Parietal lobe (tissue), 2 donors: ENCODE measurements at places on chromosomes 7 and 10. TPM values are rescaled to one million over a fixed set of nuclear protein-coding genes. Genes with fewer than 3 reads are reported as not detected.

Gene FZD8
- total RNA-seq, result 17.5 TPM

Gene SHH
- 0.63 TPM for total RNA-seq

Gene POR
- 53.5 TPM for total RNA-seq

Gene CNPY1
- not detected for total RNA-seq

Gene ANKRD2
- total RNA-seq, result not detected

Gene RPEL1
- total RNA-seq, result not detected

Gene SFTPD
- total RNA-seq, result 0.94 TPM

Gene JAKMIP3
- total RNA-seq, result 7.8 TPM

Gene GPR26
- 2.8 TPM for total RNA-seq

Gene SEMA3E
- 20.3 TPM for total RNA-seq
